Effector memory CD8-positive, alpha-beta T cell (primary cell): ENCODE measurements at places on chromosomes 16 and 17.

GRCh38 chr17:81090361-81091136 lies 55.6 kb downstream of the BAIAP2 start:
- no peak overlapping the region for H3K27ac ChIP-seq
- peaks cover 12% of the 10 kb centered on the region for H3K36me3 ChIP-seq
- H3K4me1 ChIP-seq, result peaks cover 34% of the 10 kb centered on the region
- peak; percentile 31 for DNase-seq

GRCh38 chr16:78648517-78648916 lies 549.1 kb downstream of the WWOX start:
- no peak for DNase-seq
- H3K4me1 ChIP-seq, result no peaks in the 10 kb centered on the region
- H3K36me3 ChIP-seq, result no peaks in the 10 kb centered on the region
- no peak overlapping the region for H3K27ac ChIP-seq

DNA sequence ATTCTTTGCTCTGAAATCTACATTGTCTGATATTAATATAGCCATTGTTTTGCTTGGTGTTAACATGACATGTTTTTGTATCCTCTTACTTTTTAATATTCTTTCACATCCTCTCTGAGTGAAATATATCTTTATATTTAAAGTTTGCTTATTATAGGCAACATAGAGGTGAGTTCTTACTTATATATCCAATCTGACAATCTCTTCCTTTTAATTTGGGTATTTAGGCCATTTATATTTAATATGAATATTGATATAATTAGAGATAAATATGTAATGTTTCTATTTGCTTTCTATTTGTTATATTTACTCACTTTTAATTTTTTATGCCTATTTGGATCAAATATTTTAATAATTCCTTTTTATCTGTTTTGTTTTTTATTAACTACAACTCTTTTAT lies 554.1 kb upstream of the SALL1 start:
- H3K36me3 ChIP-seq, result no peaks in the 10 kb centered on the region
- DNase-seq, result no peak
- no peak overlapping the region for H3K27ac ChIP-seq
- no peak overlapping the region for H3K4me3 ChIP-seq
- no peaks in the 10 kb centered on the region for H3K4me1 ChIP-seq

DNA sequence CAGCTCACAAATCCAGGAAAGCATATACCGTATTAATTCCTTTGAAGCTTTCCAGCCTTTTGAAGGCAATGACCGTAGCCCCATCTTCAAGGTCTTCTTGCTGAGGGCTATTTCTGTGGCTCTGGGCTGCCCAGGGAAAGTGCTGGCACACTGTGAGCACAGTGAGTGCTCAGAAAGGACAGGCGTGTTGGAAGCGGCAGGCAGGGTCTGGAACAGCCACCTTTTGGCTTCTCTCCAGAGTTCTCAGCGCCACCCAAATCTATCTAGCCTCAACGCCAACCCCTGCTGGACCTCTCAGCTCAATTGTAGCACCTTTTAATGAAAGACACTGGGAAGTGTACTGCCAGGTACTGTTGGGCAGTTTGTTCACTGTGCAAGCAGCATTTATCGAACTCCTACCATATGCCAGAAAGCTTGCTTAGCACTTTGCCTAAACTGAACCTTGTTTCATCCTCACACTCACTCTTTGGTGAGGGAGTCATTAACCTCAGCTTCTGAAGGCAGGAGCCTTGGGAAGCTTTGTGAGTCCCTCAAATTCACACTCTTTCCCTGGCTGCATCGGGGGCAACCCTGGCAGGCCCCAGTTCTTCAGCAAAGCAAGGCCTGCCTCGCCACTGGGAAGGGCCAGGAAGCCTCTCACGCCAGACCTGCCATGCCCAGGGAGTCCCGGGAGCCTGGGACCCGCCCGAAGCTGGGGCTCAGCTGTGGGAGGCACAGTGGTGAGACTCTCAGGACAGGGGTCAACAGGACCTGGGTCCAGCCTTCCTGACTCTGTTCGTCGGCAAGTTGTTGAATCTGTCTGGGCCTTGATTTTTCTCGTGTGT lies 13.5 kb upstream of the CIBAR2 start:
- no peak overlapping the region for H3K27ac ChIP-seq
- H3K4me1 ChIP-seq, result no peaks in the 10 kb centered on the region
- DNase-seq, result no peak
- H3K36me3 ChIP-seq, result no peaks in the 10 kb centered on the region

DNA sequence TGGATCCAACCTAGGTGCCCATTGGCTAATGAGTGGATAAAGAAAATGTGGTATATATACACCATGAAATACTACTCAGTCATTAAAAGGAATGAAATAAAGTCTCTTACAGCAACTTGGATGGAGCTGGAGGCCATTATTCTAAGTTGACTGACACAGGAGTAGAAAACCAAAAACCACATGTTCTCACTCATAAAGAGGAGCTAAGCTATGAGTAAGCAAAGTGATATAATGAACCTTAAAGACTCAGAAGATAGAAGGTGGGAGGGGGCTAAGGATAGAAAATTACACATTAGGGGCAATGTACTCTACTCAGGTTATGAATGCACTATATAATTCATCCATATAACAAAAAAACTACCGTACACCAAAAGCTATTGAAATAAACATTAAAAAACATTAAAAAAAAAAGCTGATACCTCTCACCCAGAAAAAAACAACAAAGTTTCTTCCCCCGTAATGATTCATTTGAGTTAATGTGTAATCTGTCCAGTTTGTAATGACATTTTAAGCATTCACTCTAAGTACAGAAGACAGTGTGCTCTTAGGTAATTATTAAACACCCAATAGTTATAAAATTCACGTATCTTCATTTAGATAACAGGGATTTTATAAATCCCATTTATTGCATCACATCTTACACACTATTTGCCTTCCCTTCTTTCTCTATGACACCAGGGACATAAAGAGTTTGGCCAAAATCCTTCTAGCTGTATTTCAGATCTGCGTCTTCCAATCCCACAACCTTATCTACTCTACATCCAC lies 941.5 kb downstream of the CDH11 start:
- H3K4me1 ChIP-seq, result no peaks in the 10 kb centered on the region
- no peak overlapping the region for H3K4me3 ChIP-seq
- H3K27ac ChIP-seq, result no peak overlapping the region
- H3K36me3 ChIP-seq, result no peaks in the 10 kb centered on the region

DNA sequence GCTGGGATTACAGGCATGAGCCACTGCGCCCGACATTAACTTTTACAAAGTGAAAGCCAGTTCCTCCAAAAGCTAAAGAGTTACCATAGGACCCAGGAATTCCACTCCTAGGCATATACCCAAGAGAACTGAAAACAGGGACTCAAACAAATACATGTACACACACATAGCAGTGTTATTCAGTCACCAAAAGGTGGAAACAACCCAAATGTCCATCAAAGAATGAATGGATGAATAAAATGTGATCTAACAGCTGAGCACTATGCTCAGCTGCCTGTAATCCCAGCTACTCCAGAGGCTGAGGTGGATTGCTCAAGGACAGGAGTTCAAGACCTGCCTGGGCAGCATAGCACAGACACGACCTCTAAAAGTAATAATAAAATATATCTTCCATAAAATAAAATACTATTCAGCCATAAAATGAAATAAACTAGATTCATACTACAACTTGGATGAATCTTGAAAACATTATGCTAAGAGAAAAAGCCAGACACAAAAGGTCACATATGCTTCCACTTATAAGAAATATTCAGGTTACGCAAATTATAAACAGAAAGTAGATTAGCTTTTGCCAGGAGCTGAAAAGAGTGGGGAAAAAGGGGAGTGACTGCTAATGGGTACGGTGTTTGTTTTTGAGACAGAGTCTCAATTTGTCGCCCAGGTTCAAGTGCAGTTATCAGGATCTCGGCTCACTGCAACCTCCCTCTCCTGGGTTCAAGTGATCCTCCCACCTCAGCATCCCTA lies 9.3 kb upstream of the USP7 start:
- H3K4me3 ChIP-seq, result no peak overlapping the region
- H3K27ac ChIP-seq, result no peak overlapping the region
- peaks cover 6% of the 10 kb centered on the region for H3K36me3 ChIP-seq
- DNase-seq, result no peak
- H3K27me3 ChIP-seq, result peaks cover 10% of the 10 kb centered on the region

GRCh38 chr16:84919269-84919668 lies 92.1 kb downstream of the ZDHHC7 start:
- peaks cover 2% of the 10 kb centered on the region for H3K4me1 ChIP-seq
- H3K4me3 ChIP-seq, result no peak overlapping the region
- peaks cover 68% of the 10 kb centered on the region for H3K27me3 ChIP-seq
- DNase-seq, result no peak
- no peak overlapping the region for H3K27ac ChIP-seq

DNA sequence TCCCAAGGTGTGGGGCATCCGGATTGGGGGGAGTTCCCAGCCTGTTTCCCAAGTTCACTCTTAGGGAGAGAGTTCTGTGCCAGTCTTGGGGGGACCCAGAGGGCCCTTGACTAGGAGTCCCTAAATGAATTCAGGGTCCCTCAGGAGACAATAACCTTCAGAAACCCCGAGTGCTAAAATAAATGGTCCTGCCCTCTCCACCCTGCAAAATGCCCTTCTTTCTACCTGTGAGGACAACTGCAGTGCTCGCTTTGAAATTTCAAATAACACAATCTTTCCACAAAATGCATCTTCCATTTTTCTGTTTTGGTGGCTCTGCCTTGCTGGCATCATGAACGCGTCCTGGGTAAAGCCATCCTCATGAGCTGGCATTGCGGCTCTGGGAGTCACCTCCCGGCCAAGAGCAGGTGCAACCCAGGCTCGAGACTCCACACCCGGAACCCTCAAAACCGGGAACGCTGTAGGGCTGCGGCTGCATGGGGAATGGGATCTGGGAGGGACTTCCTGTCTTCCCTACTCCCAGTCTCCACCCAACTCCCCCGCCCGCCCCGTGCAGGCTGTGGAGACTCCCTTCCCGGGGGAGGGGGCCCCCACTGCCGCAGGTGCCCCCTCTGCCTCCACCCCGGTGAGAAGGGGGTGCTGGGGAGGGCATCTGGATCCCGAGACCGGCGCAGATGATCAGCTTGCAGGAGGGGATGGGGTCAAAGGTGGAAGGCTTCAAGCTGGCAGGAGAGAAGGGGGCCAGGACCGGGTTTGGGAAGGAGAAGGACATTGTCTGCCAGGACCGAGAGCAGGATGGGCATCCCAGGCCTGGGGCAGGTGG lies at the start of gene ZNF205:
Gene ZNF205 (plus strand): TSS at position 529 of the 823 bp plus-strand sequence. CDS start 845 bp downstream, outside the sequence.
- no peaks in the 10 kb centered on the region for H3K27me3 ChIP-seq
- no peak for DNase-seq
- H3K36me3 ChIP-seq, result peaks cover 2% of the 10 kb centered on the region
- peaks cover 2% of the 10 kb centered on the region for H3K4me1 ChIP-seq
- no peak within 1 kb of the TSS for H3K27ac ChIP-seq

GRCh38 chr16:9976601-9977000 lies 205.6 kb downstream of the GRIN2A start:
- no peaks in the 10 kb centered on the region for H3K36me3 ChIP-seq
- no peak overlapping the region for H3K4me3 ChIP-seq
- no peak for DNase-seq
- H3K27ac ChIP-seq, result no peak overlapping the region
- no peaks in the 10 kb centered on the region for H3K27me3 ChIP-seq
- H3K4me1 ChIP-seq, result no peaks in the 10 kb centered on the region

GRCh38 chr17:74379495-74380085 lies 12.3 kb downstream of the GPR142 start:
- H3K4me1 ChIP-seq, result peaks cover 6% of the 10 kb centered on the region
- no peaks in the 10 kb centered on the region for H3K27me3 ChIP-seq
- peak overlapping the region; percentile 33 for H3K4me3 ChIP-seq
- H3K27ac ChIP-seq, result no peak overlapping the region
- peak; percentile 94 for DNase-seq

DNA sequence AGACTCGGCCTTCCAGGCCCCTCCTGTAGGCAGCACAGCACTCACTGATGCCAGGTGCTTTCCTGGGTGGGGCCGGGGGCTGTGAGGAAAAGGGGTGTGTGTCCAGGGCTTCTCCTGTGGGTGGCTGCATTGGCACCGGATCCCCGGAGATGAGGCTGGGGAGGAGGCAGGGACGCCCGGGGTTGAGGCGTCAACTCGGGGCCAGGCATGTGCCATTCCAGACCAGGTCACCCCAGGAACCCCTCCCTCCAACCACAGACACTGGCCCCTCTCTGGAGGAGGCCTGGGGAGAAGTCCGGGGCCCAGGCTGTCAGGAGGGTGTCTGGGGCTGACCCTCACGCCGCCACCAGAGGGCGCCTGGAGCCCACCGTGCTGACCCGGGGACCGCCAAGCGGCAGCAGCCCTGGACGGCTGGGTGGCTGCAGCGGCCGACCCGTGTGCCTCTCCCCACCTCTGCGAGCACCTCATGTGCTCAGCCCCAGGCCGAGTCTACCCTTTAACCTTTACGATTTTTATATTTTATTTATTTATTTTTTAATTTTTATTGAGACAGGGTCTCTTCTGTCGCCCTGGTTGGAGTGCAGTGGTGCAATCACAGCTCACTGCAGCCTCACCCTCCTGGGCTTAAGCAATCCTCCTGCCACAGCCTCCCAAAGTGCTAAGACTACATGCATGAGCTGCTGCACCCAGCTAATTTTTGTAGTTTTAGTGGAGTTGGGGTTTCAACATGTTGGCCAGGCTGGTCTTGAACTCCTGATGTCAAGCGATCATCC lies 3.2 kb upstream of the METRN start:
- H3K27me3 ChIP-seq, result peaks cover 55% of the 10 kb centered on the region
- peak; percentile 79 for DNase-seq
- peaks cover 4% of the 10 kb centered on the region for H3K4me1 ChIP-seq
- H3K27ac ChIP-seq, result no peak overlapping the region

DNA sequence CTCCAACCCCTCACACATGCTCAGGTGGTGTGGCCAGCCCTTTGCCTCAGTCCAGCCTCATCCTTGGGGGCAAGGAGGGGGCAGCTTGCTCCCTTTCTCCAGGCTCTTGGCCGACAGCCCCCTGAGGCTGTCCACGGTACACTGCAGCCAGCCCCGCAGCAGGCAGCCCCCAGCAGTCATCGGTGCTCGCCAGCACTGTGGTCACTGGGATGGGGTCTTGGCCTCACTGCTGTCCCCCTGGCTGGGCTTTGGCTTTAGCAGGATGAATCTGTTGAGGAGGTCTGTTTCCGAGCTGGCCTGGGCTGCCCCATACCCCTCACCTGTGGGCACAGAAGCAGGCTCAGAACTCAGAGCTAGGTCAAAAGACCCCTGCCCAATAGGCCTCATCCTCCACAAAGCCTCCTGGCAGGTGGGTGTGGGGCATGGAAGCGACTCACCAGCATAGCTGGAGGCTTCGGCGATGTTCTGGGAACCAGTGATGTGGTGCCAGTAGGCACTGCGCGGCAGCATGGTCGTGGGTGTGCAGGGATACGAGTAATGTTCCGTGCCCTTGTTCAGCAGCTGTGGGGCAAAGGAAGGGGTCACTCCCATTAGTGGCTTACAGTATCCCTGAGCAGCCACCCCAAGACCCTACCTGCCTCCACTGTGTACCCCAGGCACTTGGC lies 10.8 kb downstream of the POLR2C start:
- no peak overlapping the region for H3K4me3 ChIP-seq
- peaks cover 9% of the 10 kb centered on the region for H3K4me1 ChIP-seq
- H3K36me3 ChIP-seq, result peaks cover 40% of the 10 kb centered on the region
